Keratinocyte (primary cell): ENCODE measurements at places on chromosomes 7 and 10.

- H3K4me3 ChIP-seq, result no peak overlapping the region
- H3K36me3 ChIP-seq, result no peaks in the 10 kb centered on the region
- H3K27me3 ChIP-seq, result peaks cover 5% of the 10 kb centered on the region
- no peak for DNase-seq
Observed at GRCh38 chr7:135784013-135784412, 35.4 kb upstream of the FAM180A start.

GRCh38 chr7:35411331-35411730, 157.4 kb upstream of the TBX20 start:
- no peak overlapping the region for H3K27ac ChIP-seq
- no peaks in the 10 kb centered on the region for H3K36me3 ChIP-seq
- H3K27me3 ChIP-seq, result no peaks in the 10 kb centered on the region
- H3K4me3 ChIP-seq, result no peak overlapping the region

DNA sequence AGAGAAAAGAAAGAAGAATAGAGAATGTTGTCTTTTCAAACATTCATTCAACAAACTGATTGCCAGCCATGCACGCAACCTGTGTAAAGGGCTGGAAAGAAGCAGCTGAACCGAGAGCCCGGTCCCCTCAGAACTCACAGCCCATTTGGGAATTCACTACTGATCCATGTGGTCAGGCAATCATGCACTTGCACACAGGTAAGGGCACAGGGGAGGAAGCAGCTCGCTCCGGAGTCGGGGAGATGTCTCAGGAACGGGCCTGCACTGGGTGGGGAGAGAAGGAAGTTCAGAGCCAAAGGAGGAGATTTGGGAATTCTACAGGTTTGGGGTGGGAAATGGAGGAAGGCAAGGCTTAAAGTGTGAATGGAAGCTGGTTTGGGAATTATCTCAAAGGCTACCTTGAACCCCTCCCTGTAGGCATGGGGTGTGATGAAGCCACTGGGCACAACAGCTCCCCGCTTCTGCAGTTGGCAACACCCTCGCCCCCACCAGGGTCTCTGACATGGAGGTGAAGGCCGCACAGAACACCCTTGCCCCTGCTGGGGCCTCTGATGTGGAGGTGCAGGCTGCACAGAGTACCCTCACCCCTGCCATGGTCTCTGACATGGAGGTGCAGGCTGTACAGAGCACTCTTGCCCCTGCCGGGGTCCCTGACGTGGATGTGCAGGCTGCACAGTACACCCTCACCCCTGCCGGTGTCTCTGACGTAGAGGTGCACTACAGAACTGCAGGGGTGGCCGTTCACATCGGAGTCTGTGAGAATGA, 194.4 kb upstream of the RNF32 start:
- no peak overlapping the region for H3K27ac ChIP-seq
- H3K27me3 ChIP-seq, result no peaks in the 10 kb centered on the region
- H3K36me3 ChIP-seq, result no peaks in the 10 kb centered on the region

DNA sequence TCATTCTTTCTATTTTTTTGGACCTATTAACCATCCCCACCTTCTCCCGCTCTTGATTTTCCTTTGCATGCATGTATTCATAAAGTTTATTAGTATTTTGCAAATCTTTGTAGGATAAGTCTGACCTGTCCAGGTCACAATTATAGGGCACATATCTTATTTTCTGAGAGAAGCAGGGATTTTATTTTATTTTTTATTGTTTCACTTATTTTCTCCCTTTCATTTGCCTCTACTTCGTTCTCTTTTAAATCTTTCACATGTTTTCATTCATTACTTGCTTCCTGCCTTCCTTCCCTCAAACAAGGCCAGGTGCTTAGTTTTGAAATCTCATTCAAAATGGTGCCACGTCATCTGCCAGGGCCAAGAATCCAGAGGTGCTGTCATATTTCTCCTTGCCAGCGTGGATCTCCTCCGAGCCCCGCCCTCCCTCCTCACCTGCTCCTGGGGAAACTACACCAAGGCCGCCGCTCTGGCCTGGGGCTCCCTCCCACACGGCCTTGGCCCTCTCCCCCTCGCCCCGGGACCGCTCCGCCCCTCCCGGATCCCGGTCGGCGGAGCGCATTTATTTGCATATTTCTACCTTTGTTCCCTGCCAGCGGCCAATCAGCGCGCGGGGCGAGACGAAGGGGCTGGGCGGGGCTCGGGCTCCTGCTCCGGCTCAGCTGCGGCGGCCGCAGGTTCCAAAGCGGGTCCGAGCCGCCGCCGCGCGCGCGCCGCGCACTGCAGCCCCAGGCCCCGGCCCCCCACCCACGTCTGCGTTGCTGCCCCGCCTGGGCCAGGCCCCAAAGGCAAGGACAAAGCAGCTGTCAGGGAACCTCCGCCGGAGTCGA, at the start of gene TSPAN13:
Gene TSPAN13 (plus strand): TSS at position 654 of the 830 bp plus-strand sequence. CDS start 213 bp downstream, outside the sequence.
- H3K4me1 ChIP-seq, result peaks cover 14% of the 10 kb centered on the region
- no peaks in the 10 kb centered on the region for H3K27me3 ChIP-seq
- peak within 1 kb of the TSS; percentile 58 for H3K27ac ChIP-seq
- DNase-seq, result peak; percentile 56
- no peaks in the 10 kb centered on the region for H3K36me3 ChIP-seq
- H3K4me3 ChIP-seq, result peak within 1 kb of the TSS; percentile 74

DNA sequence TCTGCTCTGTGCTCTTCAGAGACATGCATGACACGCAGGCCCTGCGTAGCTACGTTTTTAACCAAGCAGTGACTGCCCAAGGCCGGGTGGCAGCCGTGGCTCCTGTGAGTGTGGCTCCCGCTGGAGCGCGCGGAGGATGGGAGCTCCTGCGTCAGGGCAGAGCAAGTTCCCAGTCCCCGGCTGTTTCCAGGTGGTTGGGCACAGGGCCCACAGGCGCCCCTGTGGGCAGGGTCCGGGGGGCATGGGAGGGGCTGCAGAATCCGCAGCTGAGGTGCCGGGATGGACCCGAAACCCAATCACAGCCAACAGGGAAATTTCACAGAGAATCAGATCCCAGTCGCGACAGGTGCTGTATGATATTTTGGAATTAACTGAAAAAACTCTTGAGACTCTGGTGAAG, 9.8 kb downstream of the NKX6-2 start:
- H3K4me1 ChIP-seq, result no peaks in the 10 kb centered on the region
- H3K36me3 ChIP-seq, result no peaks in the 10 kb centered on the region
- no peaks in the 10 kb centered on the region for H3K27me3 ChIP-seq

DNA sequence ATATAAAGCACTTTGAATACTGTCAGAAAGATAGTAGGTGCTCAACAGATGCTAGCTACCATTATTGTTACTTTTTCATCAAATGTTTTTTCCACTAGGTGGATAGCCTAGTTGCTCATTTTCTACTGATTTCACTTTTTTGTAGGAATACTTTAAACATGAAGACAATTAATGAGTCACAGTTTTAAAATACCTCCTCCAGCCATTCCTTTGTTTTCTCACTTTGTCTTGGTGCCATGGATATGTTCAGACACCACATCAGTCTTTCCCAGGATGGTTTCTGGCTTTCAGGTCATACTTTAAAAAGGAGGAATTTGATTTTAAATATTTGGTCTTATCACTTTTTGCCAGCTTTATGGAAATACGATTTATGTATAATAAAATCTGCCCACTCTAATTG, 147.1 kb upstream of the MGMT start:
- DNase-seq, result no peak
- no peaks in the 10 kb centered on the region for H3K4me1 ChIP-seq
- H3K27ac ChIP-seq, result no peak overlapping the region
- H3K4me3 ChIP-seq, result no peak overlapping the region
- no peaks in the 10 kb centered on the region for H3K27me3 ChIP-seq
- H3K36me3 ChIP-seq, result no peaks in the 10 kb centered on the region

GRCh38 chr7:16935341-16935735, 53.6 kb upstream of the AGR3 start:
- peak overlapping the region; percentile 27 for H3K27ac ChIP-seq
- H3K36me3 ChIP-seq, result no peaks in the 10 kb centered on the region
- H3K4me1 ChIP-seq, result peaks cover 22% of the 10 kb centered on the region
- peak; percentile 57 for DNase-seq
